ENCODE measurements at places on chromosomes 7 and 10.

GRCh38 chr10:74529205-74529604 is 297.2 kb upstream of the KAT6B start:
- no peak for DNase-seq

- no peak for DNase-seq
These were observed 88.9 kb downstream of the CHRM2 start for GRCh38 chr7:136957391-136957790.

GRCh38 chr7:17546592-17546991 is 248.1 kb downstream of the AHR start:
- no peak for DNase-seq

DNA sequence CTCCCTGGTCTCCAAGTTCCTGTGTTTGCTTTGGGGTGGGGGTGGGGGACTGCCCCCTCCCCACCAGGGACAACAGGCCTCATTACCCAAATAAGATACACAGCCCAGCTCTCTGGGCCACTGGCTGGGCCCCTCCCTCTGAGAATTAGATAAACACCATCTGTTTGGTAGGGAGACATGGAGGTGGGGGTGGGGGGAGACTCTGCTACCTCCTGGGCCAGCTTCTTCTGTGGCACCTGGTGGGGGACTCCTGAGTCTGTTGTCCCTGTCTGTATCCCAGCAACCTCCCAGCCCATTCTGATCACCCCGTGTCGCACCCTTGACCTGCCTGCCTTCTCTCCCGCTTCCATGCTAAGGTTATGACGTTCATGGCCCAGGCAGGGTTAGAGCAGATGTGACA is 5.8 kb downstream of the MLXIPL start:
- DNase-seq = no peak

DNA sequence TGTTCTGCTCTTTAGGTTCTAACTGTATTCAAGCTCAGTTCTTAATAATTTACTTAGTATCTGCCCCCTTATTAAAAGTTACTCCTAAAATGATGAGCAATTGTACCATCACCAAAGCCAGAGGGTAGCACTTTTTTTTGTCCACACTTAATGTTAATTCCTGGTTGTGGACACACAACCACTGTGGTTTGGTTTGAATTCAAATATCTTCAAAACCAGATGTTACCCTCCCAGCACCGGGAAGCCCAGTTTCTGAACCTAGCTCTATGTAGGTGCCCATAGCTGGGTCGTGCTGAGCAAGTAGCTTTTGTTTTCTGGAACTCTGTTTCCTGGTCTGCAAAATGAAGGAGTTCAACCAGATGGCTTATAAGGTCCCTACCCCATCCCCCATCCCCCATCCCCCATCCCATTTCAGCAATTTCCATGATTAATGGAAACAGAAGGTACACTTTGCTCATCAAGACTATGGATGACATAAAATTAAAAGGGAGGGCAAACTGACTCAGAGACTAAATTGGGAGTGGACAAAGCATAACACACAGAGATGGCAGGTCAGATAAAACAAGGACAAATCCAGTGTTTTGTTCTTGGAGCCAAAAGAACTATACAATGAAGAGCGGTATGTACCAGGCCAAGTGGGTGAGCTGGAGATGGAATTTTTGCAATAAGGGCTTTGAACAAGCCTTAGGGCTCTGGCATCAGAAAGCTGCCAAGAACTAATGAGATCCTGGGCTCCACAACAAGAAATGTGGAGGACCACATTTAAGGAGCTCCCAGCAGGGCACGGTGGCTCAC is 56.7 kb downstream of the DLG5 start:
- DNase-seq = no peak

DNA sequence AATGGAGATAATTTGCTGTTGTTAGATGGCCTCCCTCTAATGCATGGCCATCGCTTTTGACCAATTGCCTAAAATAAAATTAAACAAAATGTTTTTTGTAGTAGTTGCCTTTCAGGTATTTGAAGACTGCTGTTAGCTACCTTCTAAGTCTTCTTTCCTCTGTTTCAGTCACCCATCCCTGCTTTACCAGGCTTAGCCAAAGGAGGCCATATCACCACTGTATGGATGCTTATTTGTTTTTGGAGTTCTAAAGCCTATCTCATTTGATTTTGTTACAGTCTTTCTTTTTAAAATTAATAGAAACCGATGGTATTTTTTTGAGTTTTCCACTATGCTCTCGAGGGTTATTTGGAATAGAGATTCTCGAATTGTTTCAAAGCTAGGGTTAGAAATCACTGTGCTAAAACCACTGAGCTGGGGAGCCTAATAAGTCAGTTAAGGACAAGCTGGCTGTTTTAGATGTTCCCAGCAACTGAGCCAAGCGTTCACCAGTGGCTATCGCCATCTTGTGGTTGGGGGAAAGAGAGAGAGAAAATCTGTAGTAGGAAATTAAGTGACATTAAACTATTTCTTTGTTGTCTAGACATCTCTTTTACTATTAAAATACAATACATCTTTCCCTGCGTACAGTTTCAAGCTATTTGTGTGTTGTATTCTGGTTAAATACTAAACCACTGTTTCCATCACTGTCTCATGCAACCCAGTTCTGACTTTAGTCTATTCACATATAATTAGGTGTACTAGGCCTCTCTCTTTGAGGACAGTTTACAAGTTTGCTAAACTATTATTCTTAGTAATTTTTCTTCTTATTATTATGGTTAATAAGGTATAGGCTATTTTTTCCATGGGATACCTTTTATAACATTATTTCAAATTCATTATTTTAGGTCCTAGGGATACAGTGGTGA is 52.2 kb downstream of the GPR158 start:
- DNase-seq = peak; percentile 2

- no peak for DNase-seq
These were observed 67.9 kb downstream of the PPP1R9A start for GRCh38 chr7:94975336-94975735.

DNA sequence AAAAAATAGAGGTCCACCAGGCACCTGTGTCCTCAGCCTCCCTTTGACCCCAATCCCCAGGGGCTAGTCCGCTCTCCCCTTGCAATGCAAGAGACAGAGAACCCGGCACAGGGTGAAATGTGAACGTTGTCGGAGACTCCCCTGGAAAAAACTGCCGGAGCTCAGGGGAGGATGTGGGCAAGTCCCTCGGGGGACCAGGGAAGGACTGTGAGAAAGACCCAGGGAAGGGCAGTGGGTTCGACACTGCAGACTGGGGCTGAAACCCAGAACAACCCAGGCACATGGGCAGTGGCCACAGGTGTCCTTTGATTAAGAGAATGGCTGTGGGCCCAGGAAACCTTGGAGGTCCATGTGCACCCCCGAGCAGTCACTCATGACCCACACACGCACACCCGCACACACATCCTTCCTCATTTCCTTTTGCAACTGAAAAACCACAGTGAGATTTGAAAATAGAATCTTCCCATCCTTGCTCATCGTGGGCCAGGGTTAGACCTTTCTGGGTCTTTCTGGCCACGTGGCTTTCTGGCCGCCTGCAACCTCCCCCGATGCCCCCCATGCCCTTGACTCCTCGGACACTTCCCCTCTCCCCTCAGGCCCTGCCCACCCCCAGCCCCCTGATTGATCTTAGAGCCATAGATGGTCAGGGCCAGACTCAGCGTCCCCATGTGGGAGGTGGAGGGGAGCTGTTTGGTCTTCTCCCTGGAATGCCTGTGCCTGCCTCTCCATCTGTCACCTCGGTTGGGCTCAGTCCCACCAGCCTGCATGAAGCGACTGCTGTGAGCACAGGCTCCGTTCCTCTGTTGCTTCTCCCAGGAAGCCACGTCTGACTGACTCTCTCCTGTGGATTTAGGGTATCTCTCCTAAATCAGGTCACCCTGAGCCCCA is 7.9 kb downstream of the LAT2 start:
- DNase-seq = no peak

DNA sequence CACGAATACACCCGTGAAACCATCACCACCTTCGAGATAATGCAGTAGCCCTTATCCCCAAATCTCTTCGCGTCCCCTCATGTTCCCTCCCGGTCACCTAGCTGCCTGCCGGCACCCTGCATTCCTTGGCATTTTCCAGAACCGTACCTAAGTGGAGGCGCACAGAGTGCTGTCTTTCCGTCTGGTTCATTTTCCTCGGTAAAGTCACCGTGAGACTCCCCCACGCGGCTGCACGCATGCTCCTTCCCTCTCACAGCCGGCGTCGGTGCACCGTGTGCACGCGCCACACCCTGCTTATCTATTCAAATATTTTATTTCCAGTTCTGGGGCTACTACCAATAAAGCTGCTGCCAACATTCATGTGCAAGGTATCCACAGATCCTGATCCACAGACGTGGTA is 65.5 kb upstream of the NKX6-2 start:
- no peak for DNase-seq

DNA sequence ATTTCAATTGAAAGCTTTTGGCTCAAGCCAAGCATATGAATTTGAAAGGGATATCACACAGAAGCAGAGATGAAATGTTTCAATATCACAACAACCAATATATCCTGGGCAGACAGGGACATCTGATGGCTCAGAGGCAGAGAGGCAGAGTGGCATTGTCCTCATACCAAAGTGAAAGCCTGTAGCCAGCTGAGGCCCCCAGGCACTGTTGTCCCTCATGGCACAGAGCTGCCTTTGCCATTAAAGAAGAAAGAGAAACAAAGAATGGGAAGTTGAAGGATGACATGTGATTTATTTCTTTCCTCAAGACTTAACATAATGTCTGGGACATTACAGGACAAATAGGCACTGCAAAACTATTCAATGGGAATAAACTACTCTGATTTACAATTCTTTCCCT is 504.3 kb upstream of the PCDH15 start:
- DNase-seq = no peak

DNA sequence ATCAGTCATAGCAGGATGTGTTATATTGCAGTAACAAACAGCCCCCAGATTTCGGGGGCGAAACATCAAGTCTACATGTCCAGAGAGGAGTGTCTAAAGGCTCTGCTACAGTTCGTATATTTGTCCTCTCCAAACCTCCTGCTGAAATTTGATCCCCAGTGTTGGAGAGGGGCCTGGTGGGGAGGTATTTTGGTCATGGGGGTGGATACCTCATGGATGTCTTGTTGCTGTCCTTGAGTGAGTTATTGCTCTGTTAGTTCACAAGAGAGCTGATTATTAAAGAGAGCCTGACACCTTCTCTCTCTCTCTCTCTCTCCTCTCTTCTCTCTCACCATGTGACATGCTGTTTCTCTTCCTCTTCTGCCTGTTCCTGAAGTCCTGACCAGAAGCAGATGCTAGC is 343.7 kb downstream of the TCERG1L start:
- no peak for DNase-seq

DNA sequence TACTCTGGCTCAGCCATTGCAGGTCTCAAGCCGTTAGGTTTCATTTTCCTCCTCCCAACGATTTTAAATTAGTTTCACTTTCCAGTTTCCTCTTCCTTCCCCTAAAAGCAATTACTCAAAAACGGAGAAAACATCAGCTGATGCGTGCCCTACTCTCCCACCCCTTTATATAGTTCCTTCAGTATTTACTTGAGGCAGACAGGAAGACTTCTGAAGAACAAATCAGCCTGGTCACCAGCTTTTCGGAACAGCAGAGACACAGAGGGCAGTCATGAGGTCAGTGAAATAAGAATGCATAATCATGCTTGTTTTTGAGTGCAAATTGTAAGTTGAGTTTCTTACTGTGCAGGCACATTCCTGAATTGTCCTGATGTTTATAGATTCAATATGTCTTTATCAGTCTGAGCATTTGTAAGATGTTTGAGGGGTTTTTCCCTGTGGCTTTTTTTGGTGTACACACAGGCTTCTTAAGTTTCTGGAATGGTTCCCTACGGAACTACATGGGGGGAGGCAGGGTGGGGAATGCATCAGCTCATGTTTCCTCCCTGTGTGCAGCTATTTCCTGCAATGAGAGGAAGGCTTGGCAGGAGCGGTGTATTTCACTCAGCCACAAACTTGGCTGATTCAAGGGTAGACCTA is at the start of gene IFIT3:
Gene IFIT3 (plus strand): TSS at position 195 of the 639 bp plus-strand sequence. CDS start 77 bp downstream, at position 272.
- DNase-seq = no peak

DNA sequence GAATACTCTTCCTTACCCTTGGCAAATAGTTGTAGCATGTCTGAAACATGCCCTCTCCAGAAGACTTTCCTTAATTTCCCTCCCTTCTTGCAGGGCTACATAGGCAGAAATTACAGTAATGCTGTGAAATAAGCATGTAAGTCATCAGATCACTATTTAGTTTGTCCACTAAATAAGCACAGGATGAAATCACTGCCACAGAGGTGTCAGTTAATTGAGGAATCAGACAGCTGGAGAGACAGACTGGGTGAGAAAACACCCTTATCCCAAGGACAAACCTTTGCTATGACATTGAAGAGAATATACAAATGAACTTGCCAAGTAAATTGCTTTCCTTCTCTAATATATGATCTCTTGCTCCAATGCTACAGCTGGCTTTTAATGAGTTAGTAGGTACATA is 129.3 kb downstream of the CHRM2 start:
- DNase-seq = no peak

- DNase-seq = peak; percentile 13
These were observed 9.4 kb downstream of the HACD1 start for GRCh38 chr10:17607603-17608332.

GRCh38 chr7:104604706-104605105 is 276.3 kb downstream of the LHFPL3 start:
- no peak for DNase-seq

GRCh38 chr10:70890917-70891431 is 2.6 kb upstream of the PCBD1 start:
- no peak for DNase-seq

DNA sequence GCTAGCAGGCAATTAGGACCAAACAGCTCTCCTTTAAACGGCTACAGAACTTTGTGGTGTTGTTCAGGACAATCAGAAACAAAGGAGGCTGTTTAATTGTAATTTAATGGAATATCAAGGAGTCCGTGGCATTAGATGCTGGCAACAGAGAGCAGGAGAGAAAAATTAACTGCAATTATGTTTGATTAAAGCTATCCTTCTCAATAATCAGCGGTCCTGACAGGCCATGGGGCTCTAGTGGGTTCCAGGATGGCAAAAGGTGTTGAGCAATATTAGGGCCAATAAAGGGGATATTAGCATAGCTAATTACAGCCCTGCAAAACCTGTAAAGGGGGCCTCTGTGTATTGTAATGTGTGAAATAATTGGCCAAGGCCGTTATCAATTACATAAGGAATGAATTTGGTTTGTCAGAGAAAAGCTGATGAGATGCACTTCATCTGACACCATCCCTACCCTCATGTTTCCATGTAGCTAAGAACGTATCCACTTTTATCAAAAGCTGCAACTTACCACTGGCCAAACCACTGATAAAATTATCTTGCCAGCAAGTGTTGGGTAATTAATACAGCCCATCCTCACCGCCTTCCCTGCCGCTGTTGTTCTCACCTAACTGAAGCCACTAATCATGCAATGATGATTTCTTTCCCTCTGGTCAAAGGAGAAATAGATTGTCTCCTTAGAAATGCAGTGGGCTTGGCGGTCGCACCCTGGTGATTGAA is 81.6 kb downstream of the EBF3 start:
- DNase-seq = no peak

GRCh38 chr10:127100983-127101615 is 95.3 kb downstream of the INSYN2A start:
- DNase-seq = no peak

DNA sequence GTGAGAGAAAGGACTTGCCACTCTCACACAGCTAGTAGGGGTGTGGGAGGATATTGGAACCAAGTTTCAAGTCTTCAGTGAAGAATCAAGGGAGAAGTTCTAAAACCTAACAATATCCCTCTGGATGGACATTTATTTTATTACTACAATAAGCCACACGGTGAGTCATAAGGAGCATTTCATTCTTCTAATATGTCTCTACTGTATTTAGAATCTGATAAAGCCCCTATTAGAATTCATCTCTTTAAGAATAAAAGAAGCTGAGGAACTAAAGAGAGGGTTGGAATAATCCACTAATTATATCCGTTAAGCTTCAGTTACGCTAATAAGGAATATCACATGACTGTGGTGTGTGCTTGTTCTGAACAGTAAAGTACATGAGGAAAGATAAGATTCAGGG is 40.9 kb upstream of the ATRNL1 start:
- no peak for DNase-seq

Data from NCI-H1048 (cell line).